CD4-positive, alpha-beta T cell treated with Interleukin-6 at 100 ng/mL for 8 hours (primary cell): ENCODE measurements at places on chromosomes 6 and 20.

- no peak for DNase-seq
Measured at GRCh38 chr6:165843121-165843520, 180.1 kb upstream of the PDE10A start.

DNA sequence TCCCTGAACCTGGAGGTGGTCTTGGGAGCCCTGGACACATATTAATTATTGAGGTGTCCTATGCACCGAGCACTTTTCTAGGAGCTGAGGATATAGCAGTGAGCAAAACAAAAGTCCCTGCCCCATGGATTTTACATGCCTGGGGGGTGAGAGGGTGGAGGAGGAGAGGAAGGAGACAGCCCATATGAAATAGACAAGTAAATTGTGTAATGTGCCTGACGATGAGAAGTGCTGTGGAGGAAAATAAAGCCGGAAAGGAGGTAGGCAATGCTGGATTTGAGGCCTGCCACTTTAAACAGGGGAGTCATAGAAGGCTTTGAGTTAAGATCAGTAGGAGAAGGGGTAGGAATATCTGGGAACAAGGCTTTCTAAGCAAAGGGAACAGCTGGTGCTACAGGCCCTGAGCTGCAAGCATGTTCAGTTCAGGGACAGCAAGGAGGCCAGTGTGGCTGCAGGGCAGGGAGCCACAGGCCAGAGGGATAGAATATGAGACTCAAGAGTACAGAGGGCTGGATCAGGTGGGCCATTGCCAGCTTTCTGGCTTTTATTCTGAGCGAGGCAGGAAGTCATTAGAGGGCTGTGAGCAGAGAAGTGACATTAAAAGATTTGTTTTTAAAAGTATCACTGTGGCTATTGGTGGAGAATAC, 19.1 kb upstream of the MYLIP start:
- DNase-seq, result no peak

- DNase-seq, result no peak
Measured at GRCh38 chr6:53203483-53203882, 54.8 kb upstream of the GCM1 start.

DNA sequence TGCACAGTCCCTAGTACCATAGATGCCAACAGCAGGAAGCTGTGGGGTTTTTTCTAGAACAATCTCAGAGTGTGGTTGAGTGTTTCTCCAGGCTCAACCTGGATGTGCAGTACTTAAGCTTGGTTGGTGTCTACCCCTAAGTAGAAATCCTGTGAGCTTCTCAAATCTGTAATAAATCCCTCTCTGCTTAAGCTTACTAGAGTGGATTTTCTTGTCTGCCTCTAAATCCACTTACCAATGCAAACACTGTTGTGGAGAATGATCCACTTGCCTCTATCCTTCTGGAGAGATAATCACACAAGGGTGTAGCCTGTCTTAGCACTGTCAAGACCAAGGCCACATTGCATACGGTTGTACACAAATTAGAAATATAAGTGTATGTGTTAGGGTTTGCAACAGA, 43.3 kb upstream of the CLIC5 start:
- no peak for DNase-seq

DNA sequence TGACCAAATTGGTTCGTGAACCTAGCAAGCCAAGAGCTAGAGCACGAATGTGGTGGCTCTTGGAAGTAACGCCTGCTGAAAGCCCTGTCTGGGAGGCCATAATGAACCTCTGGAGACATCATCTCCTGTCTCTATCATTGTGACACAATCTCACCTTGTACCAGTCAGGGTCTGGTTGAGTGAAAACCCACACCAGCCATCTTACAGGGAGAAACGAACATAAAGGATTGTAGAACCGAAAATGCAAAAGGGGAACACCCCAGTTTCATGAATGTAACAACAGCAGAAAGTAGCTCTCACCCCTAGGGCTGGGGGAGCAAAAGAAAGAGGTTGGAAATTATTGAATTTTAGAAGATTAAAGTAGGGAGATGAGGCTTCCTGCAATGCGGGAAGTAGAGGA, 50.9 kb upstream of the TAB2 start:
- no peak for DNase-seq

DNA sequence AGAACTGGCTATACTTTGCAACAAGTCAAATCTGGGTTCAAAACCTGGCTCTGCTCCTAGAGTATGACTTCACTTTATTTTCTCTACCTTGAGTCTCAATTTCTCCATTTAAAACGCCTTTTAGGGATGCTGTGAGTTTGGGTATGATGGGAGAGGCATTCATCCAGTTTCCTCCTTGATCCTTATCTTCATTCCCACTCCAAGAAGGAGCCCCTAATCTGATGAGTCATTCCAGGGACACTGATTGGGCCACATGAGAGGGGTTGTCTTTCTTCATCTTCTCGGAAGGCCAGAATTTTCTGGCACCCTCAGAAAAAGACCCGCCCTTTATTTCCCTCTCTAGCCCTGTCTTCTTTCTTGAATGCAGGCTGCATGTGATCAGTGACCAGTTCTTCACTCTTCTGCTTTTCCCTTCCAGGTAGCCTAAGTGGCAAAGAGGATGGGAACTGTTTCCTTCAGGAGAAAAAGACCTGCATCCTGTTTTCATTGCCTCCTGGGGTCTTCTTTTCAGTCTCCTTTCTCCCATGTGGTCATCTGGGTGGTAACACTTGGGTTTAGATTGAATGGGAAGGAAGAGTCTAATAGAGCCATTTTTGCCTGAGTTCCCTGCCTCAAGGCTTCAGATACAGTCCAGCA, 32.1 kb upstream of the PNRC1 start:
- DNase-seq, result no peak

DNA sequence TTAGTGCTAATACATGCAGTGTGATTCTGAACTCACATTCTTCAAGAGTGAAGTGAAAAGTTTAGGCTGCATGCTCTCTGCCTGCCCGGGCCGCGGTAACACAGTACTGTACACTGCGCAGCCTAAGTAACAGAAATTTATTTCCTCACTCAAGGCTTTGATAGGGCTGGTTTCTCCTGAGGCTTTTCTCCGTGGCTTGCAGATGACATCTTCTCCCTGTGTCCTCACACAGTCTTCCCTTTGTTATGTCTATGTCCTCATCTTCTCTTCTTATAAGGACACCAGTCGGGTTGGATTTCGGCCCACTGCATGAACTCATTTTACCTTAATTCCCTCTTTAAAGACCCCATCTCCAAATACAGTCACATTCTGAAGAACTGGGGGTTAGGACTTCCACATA, 51.1 kb upstream of the TMEM170B start:
- DNase-seq, result no peak

GRCh38 chr6:39695447-39695846, 29.8 kb downstream of the KIF6 start:
- no peak for DNase-seq

DNA sequence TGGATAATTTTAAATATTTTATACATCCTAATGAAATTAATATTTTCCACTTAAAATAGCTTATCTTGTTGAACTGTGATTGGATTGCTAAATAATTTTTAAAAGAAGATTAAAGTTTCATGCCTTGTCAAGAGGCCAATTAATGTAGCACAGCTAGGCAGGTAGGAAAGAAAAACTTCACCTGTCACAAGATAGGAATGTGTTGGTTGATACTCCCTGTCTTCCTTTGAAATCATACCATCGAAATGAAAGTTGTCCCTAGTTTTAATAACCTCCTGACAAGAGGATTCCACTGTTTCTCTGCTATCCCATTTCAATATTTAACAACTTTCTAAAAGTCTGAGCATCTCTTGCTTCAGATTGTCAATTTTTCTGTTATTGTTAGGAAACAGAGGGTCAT, 80.8 kb downstream of the BMP6 start:
- no peak for DNase-seq

DNA sequence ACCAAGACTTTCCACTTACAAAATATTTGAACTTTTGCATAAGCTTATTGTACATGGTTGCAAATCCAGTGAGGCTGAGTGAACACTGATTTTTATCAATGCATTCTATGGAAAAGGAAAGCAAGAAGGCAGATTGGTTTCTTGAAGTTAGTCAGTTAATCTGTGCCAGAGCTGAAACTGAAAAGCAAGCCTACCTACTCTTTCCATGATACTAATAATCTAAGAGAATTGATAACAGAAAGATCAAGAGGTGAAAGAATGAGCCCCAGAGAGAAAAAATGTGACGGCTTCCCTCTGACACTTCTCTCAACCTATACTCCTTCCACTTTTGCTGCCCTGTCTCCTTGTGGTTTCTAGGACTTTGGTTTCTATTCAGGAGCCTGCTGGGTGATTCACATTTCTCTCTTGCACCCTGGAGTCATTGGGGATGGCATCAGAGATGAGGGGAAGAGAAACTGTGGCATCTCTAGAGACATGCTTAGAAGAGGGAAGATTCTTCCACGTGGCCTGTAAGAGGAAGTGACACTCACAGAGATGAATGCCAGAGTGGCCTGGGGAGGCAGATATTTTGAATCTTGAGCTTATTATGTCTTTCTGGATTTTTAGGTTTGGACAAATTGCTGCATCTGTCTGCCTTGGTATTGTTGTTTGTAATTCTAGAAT, 158.6 kb upstream of the RIMS1 start:
- no peak for DNase-seq

GRCh38 chr6:100881707-100882040, 545 bp upstream of the ASCC3 start:
- no peak for DNase-seq

DNA sequence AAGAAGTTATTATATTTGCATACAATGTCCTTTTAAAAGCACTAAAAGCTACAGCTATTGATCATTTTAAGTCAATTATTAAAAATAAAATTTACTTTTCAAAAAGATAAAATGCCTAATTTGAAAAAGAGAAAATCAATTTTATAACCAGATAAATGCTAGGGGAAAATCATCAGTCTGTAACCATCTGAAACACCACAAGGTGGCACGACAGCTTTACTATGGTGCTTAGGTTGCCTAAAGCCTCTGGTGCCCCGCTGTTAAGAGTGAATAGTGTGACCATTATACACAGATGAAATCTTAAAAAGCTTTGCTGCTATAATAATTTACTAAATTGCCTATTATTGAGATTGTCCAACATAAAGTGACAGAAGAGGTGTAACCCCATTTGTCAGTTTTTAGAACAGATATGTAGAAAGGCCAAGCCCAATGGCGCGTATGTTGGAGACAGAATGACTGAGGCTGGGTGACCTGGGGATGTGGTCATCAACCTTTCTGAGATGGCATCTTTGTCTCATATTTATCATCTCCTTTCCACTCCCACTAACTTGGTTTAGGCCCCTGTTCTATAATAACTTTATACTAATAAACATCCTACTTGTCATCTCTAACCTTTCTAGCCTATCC, 100.8 kb downstream of the MOXD1 start:
- DNase-seq, result no peak

DNA sequence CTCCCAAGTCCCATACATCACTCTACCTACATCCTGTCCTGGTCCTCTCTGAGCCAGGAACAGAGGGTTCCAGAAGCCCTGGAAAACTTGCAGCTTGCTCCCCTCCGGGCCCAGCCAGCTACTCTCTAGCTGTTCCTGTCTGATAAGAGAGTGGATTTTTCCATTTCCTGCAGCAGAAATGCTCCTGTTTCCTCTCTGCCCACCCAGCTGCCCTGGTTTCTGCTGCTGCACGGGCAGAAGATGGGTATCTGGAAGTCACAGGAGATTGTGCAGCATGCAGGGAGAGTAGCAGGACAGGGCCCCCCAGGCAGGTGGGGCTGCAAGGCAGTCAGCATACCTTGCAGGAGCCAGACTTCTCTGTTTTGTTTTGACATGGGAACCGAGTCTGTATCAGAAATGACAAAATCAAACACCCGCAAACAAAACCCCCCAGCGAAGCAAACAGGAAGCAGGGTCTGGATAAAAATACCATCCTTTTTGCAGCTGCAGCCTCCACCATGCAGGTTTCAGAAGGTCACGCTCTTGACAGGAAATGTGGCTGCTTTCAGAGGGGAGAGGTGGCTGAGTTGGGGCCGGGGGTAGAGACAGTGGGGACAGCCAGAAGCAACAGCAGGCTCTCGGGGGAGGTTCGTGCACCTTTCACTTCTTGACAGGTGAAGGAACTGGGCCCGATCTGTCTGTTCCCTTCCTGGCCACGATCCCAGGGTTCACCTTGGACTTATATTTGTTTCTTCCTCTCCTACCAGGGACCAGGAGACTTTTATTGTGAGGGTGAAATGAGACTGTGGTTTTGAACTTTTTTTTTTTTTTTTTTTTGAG, 50.8 kb upstream of the FAM83D start:
- DNase-seq, result peak; percentile 75

DNA sequence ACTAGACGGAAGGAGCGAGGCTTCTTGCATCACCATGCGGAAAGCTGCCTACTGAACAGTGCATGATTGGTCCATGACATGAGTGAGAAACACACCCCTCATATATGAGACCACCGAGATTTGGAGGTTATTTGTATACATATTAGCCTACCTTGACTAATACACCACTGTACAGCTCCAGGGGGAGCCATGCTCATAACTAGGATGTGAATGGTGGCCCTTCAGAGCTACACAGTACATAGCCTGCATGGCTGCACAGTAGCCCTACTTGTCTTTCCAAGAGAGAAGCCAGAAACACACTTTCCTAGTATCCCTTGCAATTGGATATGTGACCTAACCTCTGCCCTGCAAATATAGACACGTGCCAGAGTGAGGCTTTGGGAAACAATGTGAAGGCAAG, 21.8 kb upstream of the MCUR1 start:
- no peak for DNase-seq

GRCh38 chr6:2848851-2849250, 7.2 kb upstream of the SERPINB1 start:
- peak; percentile 87 for DNase-seq

DNA sequence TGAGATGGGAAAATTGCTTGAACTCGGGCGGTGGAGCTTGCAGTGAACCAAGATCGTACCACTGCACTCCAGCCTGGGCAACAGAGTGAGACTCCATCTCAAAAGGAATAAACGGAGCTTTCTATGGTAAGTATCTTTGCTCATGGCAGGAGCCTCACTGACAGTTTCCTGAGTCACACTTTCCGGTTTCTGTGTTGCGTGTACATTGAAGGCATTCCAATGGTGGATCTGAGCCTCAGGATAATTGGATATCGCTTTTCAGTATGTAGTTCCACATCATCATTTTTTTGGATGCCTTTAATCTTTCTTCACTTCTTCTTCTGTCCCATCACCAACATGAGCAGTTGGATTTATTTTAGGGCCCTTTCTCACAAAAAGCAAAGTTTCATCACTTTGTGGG, 28.6 kb upstream of the GTSF1L start:
- DNase-seq, result no peak
